Fibroblast of the aortic adventitia (primary cell): ENCODE measurements at places on chromosomes 1 and 21. TPM values are rescaled to one million over a fixed set of nuclear protein-coding genes. Genes with fewer than 3 reads are reported as not detected.

LCE1A gene
- total RNA-seq = not detected in 2 replicates

ACTL8 gene
- not detected in 2 replicates for total RNA-seq

NES gene
- 44.5 and 83.0 TPM in 2 replicates for total RNA-seq

SPATA46 gene
- not detected in 2 replicates for total RNA-seq

RPE65 gene
- total RNA-seq = not detected in 2 replicates

DIO1 gene
- not detected in 2 replicates for total RNA-seq

OR2T11 gene
- not detected in 2 replicates for total RNA-seq

PLA2G2A gene
- 0.27 TPM in 1 of 2 replicates, not detected in the other for total RNA-seq

AADACL3 gene
- not detected in 2 replicates for total RNA-seq

TMEM125 gene
- not detected in 2 replicates for total RNA-seq

APCS gene
- total RNA-seq = not detected in 2 replicates

FAM163A gene
- not detected in 2 replicates for total RNA-seq

TMPRSS15 gene
- 0.18 TPM in 1 of 2 replicates, not detected in the other for total RNA-seq

S100A3 gene
- 4.3 TPM in 1 of 2 replicates, not detected in the other for total RNA-seq

NR0B2 gene
- total RNA-seq = not detected in 2 replicates

BMP8A gene
- total RNA-seq = not detected in 2 replicates
